ENCODE measurements at places on chromosomes 6 and 20. TPM values are rescaled to one million over a fixed set of nuclear protein-coding genes. Genes with fewer than 3 reads are reported as not detected.

- no peak for DNase-seq
Measured at GRCh38 chr20:12229891-12230290, 312.2 kb downstream of the BTBD3 start.

LATS1 gene
- total RNA-seq: 38.5 TPM

BPIFB4 gene
- total RNA-seq: not detected

DNA sequence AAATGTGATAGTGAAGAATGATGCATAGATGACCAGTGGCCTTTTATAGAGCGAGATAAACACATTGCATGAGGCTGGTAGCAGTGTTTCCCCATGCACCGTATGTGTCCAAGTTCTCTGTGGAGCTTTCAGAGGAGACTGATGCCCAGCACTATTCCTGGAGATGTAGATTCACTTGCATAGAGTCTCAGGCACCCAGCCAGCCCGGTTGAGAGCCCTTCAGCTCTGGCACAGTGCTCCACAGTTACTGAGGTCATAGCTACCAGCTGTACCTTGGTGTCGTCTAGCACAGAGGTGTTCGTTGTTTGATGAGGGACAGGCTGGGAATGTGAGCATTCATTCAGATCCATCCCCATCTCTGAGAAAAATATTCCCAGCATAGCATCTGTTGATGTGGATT, 328.9 kb downstream of the FARS2 start:
- DNase-seq: no peak

DNA sequence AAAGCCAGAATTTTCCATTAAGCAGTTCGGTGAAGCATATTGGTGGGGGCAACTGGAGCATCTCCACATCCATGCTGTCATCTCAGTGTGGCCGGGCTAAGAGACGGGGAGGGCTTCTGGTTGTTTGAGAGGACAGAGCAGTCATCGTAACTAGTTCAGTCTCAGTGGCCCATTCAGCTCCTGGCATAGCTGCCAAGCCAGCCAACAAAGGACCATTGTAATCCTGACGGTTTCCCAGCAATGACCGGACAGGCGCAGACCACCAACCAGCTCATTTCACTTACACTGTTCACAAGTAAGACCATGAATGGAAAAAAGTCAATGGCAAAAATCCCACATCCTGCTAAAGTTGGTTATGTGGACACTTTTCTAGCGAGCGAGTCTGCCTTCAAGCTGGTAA, 14.9 kb upstream of the HDDC2 start:
- no peak for DNase-seq

- DNase-seq: no peak
Measured at GRCh38 chr6:135159531-135159930, 21.6 kb upstream of the MYB start.

DNA sequence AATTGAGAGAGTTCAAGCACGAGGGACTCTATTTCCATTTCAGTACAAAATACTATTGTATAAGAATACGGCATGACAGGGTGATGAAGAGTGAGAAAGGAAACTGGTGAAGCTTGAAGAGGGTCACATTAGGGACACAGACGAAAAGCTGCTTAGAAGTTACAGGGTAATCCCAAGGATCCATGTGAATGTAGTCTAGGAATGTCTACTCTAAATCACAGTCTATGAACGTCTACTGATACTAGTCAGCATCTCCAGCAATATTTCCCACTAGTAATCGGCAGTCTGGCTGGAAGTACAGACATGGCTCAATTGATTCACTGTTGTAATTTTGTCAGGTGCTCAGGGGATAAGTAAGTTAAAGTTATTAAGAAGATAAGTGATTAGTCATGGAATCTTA, 156.4 kb downstream of the ASCC3 start:
- no peak for DNase-seq

TUBB gene
- total RNA-seq: 202 TPM

DNA sequence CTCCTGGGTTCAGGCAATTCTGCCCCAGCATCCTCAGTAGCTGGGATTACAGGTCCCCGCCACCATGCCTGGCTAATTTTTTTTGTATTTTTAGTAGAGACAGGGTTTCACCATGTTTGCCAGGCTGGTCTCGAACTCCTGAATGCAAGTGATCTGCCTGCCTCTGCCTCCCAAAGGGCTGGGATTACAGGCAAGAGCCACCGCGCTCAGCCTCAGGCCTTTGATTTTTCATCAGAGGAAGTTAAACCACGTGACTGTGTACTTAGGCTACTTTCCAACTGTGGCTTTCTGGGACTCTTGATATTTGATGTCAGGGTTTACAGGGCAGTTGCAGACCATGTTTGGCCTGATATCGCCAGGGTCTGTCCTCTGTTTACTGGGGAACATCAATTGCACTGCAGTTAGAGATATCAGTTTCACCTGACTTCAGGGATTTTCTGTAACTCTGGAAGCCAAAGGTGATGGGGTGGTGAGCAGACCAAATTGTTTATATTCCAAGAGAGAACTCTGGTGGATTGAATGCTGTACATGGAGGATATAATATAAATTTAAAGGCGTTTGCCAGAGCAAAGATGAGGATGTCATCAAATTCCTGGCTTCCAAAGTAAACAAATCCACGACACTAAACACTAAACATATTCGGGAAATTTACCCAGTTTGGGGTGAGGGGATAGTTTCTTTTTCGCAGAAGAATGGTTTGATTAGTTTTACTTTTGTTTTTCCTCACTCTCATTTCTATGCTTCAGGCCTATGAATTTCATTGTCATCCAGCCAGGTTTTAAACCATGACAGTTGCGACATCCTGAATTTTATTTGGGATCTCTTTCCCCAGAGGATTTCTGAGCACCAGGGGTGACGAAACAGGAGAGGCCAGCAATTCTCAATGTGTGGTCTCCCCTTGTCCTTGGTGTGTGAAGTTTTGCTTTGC, 4.2 kb downstream of the PSMF1 start:
- DNase-seq: no peak

- DNase-seq: no peak
Measured at GRCh38 chr6:5053864-5054244, 31.3 kb upstream of the PPP1R3G start.

GRCh38 chr6:102229271-102229670, 835.8 kb downstream of the GRIK2 start:
- DNase-seq: no peak

GNMT gene
- total RNA-seq: 0.93 TPM

TBC1D22B gene
- 9.5 TPM for total RNA-seq

DNA sequence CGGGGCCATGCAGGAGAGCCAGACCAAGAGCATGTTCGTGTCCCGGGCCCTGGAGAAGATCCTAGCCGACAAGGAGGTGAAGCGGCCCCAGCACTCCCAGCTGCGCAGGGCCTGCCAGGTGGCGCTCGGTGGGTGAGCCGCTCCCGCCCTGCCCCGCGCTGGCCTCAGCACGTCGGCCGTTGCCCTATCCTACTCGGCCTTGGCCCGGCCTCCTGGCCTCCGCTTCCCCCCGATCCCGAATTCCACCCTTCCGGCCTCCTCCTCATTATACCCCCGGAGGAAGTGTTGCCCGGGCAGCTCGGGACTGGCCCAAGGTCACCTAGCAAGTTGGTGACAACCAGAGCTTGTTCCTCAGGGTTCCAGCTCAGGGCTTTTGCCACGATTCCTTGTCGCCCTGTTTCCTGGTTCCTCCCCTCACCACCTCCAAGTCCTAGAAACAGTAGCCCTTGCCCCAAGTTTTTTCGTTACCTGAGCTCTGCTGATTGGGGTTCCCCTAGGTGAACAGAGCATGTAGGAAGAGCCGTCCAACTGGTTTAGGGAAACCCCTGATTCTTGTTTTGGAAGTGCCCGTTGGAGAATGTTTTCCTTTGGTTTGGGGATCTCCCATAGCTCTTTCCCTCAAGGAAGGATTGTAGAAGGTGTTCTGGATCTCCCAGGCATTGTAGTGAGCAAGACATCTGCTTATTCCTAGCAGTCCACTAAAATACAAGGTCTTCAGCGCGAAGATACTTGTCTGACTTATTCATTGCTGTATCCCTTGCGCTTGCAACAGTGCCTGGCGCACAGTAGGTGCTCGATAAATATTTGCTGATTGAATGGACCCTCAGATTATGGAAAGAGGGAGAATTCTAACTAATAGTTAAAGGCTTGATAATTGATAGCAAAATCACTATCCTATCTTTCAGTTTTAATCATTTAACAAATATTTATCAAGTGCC, 641 bp downstream of the ARFGEF2 start:
- no peak for DNase-seq
